ENCODE measurements at places on chromosomes 12 and 14.

GRCh38 chr14:24662753-24663152 is 28.8 kb upstream of the GZMB start:
- no peak for DNase-seq

DNA sequence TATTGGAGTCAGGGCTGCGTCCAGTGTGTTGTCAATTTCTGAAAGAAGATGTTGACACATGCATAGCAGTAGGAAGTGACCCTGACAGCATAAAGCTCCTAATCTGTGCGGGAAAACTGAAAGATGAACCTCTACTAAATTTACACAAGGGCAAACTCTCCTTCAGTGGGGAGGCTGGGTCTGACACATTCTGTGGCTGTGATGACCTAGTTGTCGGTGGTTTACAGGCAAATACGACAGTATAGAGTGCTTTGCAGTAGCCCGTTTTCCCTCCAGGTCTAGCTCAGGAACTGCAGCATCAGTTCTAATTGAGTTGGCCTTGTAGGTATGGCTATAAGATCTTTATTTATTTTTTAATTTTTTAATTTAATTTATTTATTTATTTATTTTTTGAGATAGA is 14.8 kb upstream of the GABARAPL1 start:
- DNase-seq: no peak

GRCh38 chr12:5248230-5248629 is 183.7 kb upstream of the NTF3 start:
- DNase-seq: no peak

DNA sequence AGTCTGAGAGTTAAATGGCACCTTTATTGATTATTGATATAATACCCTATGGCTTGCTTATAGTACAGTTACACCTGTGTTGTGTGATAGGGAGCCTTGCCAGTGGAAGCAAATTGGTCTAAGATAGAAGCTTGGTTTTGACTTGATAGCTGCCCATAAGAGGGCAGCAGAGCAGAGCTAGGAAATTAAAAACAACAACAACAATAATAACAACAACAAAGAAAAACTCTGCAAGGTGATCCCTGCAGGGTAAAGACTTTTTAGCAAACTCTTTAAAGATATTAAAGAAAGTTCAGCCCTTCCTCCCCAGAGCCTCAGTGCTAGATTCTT is 18.0 kb upstream of the RNASE10 start:
- DNase-seq: no peak

- no peak for DNase-seq
Measured at GRCh38 chr12:97985834-97986233, 523.2 kb downstream of the RMST start.

GRCh38 chr12:38154096-38155019 is 162.2 kb upstream of the ALG10B start:
- no peak for DNase-seq

DNA sequence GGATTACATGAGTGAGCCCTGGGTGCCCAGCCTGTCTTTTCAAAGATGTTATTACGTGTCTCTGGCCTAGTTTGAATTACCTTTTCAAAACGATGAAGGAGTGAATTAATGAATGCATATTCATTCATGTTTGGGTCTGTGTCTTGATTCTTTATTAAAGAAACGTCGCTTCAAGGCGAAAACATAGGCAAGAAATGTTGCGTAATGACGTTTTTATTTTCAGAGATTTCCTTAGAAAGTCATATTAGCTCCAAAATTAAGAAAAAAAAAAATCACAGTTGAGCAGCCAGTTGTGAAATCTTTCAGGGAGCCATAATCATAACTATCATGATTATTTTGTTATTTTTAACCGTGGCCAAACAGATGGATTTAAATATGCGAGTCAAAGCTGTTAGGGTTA is 3.5 kb downstream of the PPFIBP1 start:
- DNase-seq: no peak

DNA sequence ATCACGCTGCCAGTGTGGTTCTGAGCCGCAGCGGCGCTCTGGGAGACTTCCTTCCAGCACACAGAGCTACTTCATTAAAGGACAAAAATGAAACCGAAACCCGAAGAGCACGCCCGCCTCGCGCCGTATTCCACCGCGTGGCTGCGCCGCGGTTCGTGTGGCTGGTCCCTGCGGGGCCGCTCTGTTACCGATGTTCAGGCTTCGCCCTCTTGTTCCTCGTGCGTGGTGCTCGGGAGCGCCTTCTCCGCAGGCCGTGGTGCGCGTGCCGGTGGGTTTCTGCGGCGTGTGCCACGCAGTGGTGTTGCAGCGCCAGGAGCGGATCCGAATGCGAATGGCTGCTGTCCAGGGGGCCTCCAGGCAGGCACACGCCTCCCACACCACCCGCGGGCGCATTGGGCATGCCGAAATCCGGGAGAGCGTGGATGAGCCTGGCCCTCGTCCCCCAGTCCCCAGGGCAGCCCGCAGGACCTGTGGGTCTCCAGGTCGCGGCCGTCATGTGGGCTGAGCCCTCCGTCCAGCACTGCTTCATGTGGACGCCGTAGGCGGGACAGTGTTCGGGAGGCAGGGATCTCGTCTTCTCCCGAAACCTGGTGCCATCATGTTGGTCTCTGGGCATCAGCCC is 91.2 kb downstream of the ADGRD1 start:
- no peak for DNase-seq

DNA sequence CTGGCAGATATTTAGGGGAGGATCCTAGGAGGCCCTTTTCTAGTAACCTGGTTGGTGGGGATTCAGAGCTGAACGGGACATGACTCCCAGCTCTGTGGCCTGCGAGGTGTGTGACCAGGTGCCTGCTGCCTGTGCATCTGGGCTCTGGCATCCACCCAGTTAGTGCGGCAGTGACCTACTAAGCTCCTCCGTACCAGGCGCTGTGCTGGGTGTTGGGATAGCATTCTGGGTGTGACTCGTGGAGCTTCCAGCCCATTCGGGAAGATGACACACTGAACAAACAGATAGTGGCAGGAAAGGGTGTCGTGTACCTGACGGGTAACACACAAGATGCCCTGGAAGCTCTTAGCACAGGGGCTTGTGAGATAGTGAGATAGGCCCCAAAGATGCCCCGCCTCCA is 80.9 kb downstream of the ACACB start:
- no peak for DNase-seq

DNA sequence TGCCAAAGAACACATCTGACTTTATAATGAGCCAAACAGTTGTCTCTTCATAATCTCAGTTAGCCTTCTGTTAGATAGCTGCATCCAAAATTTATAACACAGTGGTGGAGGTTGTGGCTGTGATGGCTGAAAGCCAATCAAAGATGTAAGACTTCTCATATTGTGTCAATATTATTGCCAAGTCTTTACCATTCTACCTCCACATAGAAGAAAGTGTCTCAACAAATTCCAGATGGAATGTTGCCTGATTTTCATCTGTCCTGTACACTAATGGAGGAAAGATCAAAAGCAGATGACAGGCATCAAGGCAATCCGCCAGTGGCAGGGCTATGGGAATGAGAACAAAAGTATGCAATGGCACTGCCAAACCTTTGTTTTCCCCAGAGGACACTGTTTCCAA is 813.1 kb upstream of the NOVA1 start:
- no peak for DNase-seq

DNA sequence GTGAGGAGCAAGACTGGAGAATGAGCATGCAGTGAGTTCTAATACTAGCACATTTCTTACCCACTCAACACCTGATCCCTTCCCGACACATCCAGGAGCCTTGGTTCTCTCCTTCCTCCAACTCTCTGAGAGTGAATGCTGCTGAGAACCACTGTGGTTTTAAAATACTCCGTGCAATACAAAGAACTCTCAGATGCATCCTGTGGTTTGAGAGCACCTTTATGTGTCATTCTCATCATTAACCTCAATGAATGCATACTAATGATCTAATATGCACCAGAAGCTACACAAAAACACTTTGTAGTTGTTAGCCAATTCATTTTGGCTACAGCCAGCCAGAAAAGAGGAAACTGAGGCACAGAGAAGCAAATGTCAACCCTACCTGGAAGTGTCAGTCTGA is 87.6 kb downstream of the GALNT8 start:
- no peak for DNase-seq

GRCh38 chr12:13369474-13370056 is 173.0 kb downstream of the EMP1 start:
- DNase-seq: no peak

- DNase-seq: no peak
Measured at GRCh38 chr12:77998236-77998786, 167.6 kb downstream of the NAV3 start.

DNA sequence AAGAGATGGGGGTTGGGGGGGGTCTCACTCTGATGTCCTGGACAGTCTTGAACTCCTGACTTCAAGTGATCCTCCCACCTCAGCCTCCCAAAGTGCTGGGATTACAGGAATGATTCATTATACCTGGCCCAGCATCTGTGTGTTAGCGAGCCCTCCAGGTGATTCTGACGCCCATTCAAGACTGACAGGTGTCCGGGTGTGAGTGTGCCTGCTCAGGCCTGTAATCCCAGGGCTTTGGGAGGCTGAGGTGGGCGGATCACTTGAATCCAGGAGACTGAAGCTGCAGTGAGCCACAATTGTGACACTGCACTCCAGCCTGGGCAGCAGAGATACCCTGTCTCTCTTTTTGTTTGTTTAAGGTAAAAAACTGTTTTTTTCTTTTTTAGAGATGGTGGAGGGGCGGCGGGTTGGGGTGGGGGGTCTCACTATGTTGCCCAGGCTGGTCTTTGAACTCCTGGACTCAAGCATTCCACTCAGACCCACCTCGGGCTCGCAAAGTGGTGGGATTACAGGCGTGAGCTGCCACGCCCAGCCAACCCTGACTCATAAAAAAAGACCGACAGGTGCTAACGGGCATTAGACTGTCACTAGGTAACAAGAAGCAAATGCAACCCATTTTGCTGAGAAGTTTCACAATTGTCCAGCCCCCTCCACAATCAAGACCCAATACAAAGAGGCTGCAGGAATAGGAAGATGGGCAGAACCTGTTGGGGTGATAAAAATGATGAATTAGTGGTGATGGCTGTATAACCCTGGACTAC is 4.7 kb downstream of the VSIG10 start:
- peak; percentile 68 for DNase-seq

DNA sequence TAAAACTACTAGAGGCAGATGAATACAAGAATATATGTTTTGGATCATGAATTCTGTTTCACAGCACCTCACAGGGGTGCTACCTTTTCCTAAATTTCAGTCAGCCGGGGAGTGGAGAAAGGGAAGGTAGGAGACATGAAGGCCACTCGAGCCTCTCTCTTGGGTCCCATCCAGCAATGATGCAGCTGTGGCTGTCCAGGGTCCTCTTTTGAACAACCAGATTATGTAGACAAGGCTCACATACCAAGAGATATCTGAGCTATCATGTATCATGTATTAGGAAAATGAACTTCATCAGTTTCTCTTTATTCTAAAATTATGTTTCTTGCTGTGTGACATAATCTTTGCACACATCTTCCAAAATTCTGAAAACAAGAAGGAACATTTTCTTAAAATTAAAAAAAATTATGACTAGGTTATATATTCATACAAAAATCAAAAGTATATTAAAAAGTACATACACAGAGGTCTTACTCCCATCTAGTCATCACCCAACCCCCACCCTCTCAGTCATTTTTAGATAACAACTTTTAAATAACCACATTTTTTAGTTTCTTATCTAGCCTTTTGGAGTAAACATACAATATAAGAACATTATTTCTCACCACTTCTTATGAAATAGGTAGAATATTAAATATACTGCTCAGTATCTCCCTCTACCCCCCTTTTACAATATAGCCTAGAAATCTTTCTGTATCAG is 88.7 kb downstream of the ACADS start:
- DNase-seq: no peak

DNA sequence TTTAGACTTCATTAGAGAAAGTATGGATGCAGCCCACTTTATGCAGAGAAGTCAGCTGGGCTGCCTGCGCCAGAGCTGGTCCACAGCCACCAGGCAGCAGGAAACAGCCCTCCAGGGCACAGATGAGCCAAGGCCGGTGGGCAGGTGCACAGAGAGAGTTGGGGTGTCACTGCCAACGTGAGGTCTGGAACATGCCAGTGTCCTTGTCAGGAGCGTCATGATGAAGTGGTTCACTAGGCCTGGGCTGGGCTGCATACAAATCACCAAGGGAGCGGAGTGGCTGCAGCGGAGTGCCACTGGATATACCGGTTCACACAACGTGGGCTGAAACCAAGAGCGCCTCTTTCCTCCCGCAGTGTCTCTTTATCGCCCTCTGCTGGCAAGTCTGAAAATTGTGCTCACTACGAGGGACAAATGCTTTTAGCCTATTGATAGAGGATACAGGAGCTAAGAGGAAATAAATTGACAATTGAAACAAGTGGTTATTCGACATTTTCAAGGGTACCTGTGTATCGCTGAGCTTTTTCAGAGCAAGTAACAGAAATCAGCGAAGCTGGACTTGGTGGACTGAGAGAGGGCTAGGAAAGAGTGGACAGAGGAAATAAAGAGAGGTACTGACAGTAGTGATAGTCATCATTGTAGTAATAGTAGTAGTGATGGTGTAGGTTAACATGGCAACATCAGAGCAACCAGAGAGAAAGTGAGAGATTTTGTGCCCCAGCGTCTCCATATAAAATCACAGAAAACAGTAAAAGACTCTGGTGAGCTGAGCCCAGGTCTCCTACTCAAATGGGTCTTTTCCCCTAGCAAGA is 52.0 kb upstream of the ITPR2 start:
- peak; percentile 87 for DNase-seq

DNA sequence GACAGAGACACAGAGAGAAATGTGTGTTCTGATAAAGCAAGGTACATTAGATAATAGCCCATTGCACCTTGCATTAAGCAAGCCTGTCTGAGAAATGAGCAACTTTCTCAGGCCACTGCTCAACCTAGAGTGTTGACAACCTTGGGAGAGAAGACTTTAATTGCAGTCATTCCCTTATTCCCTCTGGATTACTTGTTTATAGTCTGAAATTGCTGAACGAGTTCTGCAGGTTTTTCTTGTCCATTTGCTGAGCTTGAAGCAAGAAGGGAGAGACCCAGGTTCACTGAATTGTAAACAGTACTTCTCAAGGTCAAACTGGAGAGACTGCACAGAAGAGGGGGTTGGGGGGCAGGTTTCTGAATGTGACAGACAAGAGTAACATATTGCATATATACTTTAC is 159.4 kb upstream of the PLEKHG7 start:
- DNase-seq: peak; percentile 42

DNA sequence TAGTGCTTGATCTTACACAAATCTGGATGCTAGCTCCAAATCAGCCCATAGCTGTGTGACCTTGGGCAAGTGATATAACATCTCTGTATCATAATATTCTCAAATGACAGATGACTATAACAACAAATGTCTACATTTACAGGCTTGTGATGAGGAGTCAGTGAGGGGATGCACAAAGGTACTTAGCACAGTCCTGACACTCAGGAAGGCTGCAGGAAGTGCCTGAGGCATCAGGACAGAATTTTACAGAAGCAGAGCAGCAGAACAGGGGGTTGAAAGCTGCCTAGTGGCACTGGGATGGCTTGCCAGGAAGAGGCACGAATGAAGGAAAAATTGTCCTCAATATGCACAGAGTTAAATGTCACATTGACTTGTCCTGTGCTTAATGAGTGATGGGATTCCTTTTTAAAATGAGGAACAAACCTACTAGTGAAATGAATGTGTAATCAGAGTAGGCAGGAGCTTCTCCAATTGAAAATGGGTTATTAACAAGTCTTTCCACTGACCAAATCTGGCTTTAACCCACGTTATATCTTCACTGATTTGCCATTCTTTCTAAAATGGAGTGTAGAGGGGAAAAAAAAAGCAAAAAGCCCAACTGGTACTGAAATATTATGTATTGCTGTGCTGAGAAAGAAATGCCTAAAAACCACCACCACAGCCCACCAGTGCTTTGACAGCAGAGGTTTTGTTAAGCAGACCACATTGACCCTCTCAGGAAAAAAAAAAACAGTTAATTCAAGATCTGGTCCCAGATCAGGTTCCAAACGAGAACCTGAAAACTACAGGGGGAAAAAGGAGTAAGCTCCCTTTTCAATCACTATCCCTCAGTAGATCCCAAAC is 11.6 kb downstream of the BTG1 start:
- DNase-seq: no peak

GRCh38 chr14:50347521-50347920 is 35.4 kb downstream of the DMAC2L start:
- DNase-seq: no peak

Measured in NCI-H1105 (cell line).